ENCODE measurements at places on chromosomes 12 and 14.

- no peak for DNase-seq
Measured at GRCh38 chr14:91416744-91417119, 888 bp downstream of the CCDC88C start.

DNA sequence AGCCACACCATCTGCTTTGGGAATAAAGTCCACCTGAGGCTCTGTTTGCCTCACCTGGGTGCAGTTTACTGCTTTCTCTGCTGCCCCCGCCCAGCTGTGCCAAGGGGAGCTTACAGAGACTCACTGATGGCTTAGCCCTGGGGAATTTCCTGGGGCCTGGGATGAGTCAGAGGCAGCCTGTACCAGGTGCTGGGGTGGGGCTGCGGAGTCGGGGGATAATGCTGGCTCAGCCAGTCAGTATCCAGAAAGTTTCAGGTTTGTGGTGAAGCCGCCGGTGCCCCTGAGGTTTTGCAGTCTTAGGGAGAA, 22.3 kb downstream of the PLEKHG3 start:
- DNase-seq = no peak

- DNase-seq = no peak
Measured at GRCh38 chr12:121537814-121538698, 42.8 kb downstream of the KDM2B start.

DNA sequence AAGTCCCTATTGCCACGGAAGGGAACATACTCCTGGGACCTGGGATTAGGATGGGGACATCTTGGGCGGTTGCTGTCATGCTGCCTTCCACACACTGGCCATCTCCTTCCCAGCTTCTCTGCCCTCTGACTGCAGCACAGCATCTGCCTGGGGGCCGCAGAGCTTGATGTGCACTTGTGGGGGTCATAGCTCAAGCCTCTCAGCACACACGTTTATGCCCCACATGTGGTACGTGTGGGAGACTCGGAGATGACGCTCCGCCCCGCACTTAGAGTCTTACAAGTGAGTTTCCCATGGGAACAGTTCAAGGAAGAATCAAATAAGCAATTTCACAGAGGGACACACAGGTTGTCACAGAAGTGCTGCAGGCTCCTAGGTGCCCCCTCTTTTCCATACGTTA, 8.6 kb downstream of the ACADS start:
- DNase-seq = no peak

GRCh38 chr14:101721951-101722661, 39.4 kb upstream of the PPP2R5C start:
- DNase-seq = peak; percentile 49

GRCh38 chr12:123075087-123075645, 75.7 kb downstream of the PITPNM2 start:
- no peak for DNase-seq

GRCh38 chr12:57896434-57897201, 44.7 kb upstream of the ATP23 start:
- no peak for DNase-seq

GRCh38 chr12:67873355-67873754, 115.9 kb upstream of the IFNG-AS1 start:
- DNase-seq = no peak

DNA sequence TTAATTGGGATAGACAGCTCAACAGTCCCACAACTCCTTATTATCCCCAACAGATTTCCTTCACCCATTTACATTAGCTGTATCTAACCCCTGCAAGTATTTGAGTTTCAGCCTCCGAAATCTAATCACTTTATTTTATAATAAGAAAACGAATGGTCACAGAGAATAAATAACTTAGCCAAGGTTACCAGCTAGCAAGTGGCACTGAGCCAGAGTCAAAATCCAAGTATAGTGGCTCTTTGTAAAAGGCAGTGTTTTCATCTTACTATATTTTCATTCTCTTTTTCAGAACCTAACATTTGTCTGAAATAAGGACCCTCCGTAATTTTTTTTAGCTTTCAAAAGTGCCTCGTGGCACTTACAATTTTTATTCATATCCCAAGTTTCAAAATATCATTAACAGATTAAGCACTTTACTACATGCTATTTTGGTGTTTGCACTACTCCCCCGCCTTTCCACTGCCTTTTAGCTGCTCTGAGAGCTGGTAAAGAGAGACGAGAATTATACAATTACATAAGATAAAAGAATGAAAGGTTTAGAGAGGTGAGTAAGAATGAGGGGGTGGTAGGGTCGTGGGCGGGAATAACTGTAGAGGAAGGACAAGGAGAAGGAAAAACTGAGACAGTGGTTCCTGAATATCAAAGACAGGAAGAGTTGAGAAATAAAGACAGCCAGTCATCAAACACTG, 3.7 kb upstream of the USP15 start:
- DNase-seq = no peak

DNA sequence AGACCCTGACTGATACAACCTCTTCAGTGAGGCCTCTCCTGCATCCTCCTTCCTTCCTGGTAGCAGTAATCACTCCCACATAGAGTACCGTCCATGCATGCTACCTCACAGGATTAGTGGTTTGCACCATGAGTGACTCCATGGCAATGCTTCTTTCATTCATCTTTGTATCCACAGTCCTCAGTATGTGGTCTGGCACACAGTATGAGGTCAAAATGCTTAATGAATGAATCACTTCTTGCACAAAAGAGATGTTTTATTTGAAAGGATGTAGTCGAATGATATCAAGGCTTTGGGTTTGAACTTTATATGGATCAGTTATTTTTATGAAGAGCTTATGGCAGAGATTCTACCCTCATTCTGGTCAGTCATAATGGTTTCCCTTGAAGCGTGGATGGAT, 42.2 kb downstream of the KCNA5 start:
- no peak for DNase-seq

- DNase-seq = no peak
Measured at GRCh38 chr12:102408487-102409297, 71.7 kb downstream of the IGF1 start.

GRCh38 chr12:57129321-57129842, 1.1 kb downstream of the LRP1 start:
- no peak for DNase-seq

- DNase-seq = no peak
Measured at GRCh38 chr14:101365329-101366158, 195.8 kb upstream of the DIO3 start.

GRCh38 chr12:49632986-49633702, 9.8 kb downstream of the PRPF40B start:
- no peak for DNase-seq

GRCh38 chr14:61077951-61078720, 97.1 kb downstream of the SLC38A6 start:
- DNase-seq = no peak

GRCh38 chr12:111238075-111238734, 130.7 kb downstream of the PHETA1 start:
- DNase-seq = no peak

DNA sequence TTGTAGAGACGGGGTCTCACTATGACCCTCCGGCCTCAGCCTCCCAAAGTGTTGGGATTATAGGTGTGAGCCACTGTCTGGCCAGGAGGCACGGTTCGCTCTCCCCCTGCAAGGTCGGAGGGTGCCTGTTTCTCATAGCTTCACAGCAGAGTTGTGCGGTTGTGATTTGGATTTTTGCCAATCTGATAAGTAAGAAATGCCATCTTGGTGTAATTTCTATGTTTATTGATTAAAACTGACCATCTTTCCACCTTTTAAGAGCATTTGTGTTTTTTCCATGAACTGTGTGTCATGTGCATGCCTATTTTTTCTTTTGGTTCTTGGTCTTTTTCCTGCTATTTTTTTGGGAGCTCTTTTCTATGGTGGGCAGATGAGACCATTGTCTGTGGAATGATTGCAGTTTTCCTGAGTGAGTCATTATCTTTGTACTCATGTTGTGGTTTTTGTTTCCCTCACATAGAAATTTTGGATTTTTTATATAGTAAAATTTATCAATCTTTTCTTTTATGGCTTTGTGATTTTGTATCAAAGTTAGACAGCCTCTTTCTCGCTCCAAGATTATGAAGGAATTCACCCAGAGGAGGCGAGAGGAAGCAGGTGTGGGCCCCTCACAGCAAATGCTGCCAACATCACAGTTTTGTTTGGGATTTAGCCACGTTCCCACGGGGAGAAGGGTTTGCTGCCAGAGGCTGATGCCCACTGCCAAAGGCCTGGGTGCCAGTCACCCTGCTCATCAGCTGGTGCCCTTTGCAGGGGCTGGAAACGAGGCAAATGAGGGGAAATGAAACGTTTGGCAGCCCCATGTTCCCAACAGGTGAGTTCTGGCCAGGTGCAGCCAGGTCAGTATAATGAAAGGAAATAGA, 47.2 kb downstream of the RFX4 start:
- DNase-seq = no peak

DNA sequence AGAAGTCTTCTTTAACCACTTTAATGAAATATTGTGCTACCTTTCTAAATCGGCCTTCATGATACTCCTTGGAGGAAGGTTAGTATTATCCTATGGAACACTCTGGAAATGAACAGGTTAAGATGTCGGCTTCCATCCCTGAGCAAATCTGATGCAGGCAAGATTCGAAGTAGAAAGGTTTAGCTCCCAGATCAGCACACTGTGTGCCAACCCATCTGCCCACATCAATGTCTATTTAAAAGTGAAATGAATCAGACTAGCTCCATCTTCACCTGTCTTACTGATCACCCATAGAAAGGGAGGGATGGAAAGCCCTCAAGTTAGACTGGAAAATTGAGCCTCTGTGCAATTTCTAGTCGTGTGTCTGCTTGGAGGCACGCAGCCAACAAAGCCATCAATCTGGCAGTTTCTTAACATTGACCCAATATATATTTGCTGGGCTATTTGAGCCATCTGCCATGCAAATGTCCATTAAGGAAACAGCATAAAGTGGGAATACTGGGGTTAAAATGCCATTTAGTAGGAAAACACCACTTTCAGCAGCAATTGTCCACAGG, 506.1 kb downstream of the RMST start:
- DNase-seq = no peak

GRCh38 chr14:60573943-60574495, 65.1 kb downstream of the SIX6 start:
- DNase-seq = no peak

DNA sequence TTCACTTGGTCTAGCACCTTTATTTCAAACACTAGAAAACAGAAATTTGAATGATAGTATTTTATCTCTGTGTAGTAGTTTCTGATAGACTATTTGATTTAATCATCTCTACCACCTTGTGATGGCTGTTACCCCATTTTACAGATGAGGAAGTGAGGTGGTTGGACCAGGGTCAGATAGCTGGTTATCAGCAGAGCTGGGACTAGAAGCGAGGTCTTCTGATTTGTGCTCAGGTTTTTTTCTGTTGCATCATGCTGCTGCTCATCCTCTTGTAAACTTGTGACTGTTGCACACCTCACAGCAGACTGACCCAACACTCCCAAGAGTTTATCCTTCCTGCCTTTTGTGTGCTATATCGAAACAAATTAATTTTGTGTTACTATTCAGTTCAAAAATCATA, 10.1 kb upstream of the MANSC4 start:
- no peak for DNase-seq

DNA sequence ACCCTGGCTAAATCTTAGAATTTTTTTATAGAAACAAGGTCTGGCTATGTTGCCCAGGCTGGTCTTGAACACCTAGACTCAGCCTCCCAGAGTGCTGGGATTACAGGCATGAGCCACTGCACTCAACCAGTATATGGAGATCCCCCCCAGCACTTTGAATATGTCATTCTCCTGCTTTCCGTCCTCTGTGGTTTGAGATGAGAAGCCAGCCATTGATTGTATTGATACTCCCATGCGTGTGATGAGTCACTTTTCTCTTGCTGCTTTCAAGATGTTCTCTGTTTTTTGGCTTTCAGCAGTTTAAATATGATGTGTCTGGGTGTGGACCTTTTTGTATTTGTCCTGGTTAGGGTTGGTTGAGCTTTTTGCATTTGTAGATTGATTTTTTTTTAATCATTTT, 75.2 kb upstream of the DNM1L start:
- no peak for DNase-seq

DNA sequence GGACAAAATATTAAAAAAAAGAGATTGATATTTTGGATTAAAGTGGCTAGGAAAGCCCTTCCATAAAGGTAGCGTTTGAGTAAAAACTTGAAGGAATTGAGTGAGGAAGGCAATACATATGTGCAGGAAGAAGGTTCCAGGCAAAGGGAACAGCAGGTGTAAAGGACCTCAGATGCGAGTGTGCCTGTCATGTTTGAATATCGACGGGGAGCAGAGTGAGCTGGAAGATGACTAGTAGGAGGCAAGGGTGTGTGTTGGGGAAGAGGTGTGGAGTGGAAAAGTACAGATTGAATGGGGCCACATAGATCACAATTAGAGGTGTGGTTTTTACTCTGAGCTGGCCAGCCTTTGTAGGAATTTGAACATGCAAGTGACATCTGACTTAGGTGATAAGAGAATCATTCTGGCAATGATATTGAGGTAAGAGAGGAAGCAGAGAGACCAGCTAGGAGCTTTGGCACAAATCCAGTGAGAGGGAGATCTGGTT, 15.0 kb upstream of the FBXO33 start:
- no peak for DNase-seq

DNA sequence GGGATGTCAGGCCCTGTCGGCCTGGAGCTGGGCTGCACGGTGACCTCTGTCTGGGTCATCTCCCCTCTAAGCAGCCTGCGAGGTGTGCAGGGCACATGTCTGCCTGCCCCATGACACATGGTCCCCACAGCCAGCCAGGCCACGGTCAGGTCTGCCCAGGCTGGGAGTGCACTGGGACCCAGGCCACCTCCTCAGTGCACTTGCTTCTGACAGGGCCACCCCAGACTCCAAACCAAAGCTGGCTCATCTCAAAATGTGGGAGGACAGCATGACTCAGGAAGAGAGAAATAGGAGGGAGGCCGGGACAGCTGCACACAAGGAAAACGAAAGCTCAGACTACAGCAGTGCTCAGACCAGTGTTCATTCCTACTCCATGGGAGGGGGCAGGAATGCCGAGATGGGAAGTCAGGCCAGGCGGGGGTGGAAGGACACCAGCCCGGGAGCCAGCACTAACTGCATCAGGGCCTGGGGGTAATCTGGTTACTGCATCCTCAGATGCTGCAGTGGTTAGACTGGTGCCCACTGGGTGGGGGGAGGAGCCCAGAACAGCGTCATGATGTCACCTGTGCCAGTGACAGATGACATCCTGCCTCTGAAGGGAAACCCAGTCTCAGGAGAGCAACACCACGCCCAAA, 4.0 kb downstream of the P2RX2 start:
- no peak for DNase-seq

GRCh38 chr14:90580377-90581335, 183.8 kb downstream of the CALM1 start:
- DNase-seq = no peak

DNA sequence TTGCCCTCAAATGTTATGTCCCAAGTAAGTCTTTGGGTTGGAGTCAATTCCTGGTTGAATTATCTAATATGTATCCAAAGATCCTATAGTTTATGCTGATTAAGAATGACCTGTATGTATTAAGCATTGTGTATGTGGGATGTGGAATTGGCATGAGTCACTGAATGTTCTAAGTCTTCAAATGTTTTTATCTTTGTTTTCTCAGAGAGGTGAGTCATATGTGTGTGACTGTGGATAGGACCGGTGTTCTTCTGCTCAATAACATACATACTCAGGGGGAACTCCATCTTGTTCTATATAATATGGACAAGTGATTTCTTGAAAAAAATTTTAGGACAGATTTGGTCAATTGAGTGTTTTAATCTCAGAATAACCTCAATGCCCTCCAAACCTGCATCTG, 57.9 kb downstream of the NAV3 start:
- DNase-seq = no peak

Measured in stimulated activated CD8-positive, alpha-beta memory T cell treated with anti-CD3 and anti-CD28 coated beads, Interleukin-15, amount 100 ng/mL, for 48 hours (primary cell).